T follicular helper cell (primary cell): ENCODE measurements at places on chromosomes 6 and 20.

GRCh38 chr6:35317483-35318195, 20.0 kb downstream of the DEF6 start:
- DNase-seq, result no peak

- DNase-seq, result no peak
These were observed 9.1 kb upstream of the SF3B5 start for GRCh38 chr6:144104488-144104887.

DNA sequence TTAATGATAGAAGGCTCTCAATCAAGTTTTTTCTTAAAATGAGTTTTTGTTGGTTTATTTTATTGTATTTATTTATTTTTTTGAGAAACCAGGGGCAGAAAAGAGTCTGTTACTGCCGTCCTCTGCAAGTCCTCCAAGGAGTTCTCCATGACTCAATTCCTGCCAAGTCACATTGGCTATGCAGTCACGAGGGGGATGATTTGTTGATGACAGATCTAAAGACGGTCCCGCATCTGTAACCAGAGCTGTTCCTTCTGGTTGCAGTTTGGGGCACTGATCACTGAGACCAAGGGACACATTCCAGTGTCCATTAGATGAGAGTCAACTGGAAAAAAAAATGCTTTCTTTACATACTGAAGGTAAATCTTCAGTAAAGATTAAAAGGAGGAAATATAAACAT, 13.9 kb upstream of the TSHZ2 start:
- no peak for DNase-seq

DNA sequence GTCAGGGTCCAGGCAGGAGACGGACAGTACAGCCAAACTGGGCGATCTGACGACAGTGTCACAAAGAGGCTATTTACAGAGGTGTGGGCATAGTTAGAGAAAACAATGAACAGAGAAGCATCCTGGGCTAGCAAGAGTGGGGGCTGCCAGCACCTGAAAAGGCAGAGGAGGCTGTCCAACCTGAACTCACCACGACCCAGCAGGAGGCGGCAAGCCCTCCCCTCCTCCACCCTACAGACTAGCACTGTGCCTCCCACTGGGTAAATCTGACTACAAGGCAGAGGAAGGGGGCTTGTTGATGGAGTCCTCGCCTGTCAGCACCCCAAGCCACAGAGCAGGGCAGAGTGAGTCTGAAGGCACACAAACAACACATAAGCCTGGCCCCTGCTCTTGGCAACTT, 52.8 kb upstream of the CDYL start:
- no peak for DNase-seq

DNA sequence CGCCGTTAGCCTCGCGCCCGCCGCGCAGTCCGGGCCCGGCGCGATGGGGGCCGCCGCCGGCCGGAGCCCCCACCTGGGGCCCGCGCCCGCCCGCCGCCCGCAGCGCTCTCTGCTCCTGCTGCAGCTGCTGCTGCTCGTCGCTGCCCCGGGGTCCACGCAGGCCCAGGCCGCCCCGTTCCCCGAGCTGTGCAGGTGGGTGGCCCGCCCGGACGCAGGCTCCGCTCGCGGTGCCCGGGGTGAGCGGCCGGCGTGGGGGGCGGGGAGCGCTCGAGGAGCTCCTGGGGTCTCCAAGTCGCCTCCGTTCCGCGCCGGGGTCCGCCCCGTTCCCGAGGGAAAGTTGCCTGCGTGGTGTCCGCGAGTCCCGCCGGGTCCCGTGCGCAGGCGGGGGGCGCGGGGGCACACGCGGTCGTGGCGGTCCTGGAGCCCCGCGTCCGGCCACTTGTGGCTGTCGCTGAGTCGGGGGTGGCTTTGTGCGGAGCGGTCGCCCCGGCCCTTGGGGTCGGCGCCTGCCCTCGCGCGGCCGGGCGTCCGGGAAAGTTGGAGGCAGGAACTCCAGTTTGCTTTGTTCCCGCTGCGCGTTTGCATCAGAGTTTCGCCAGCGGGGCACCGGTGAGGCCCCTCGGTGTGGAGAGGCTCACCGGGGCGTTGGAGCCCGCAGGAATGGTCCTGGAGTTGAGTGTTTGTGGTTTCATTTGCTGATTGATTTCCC, 476 bp downstream of the IGF2R start:
- no peak for DNase-seq
